BJ (cell line): ENCODE measurements at places on chromosomes 5 and 9.

DNA sequence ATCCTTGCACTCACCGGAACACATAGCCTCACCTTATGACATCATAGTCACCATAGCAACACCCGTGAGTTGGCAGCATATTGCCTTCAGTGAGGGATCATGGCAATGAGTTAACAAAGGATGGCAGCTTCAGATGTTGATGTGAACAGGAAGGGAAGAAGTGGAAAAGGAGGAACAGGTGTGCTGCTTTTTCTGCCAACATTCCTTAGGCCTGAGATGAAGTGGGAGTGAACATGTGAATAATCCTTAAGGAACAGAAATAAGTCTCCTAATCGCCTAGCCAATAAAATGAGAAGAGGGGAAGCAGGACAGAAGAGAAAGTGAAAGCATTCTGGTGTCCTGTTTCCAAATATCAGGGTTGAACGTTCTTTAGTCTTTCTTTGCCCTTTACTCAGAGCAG lies 360.0 kb downstream of the BRINP1 start:
- DNase-seq = no peak

DNA sequence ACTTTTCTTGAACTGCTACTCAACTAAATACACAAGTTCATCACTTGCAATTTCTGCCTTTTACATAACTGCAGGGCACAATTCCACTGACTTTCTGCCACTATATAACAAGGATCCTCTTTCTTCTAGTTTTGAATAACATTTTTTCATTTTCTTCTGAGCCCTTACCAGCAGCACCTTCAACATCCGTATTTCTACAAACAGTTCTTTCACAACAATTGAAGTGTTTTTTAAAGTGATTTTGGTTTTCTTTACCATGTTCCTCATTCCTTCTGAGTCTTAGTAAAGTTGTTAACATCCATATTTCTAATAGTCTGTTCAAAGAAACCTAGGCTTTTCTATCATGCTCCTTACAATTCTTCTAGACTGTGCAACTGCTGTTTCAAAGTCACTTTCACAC lies 127.2 kb upstream of the PITX1 start:
- no peak for DNase-seq

DNA sequence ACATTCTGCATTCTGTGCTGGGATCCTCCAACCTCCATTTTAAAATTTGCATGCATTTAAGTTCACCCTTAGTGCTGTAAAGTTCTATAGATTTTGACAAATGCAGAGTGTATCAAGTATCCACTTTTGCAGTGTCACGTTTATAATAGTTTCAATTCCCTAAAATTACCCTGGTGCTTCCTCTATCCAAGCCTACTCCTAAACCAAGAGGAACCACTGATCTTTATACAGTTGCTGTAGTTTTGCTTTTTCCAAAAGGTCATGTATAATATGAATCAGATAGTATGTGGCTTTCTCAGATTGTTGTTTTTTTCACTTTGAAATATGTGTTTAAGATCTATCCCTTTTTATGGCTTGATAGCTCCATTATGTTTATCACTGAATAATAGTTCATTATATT lies 468.4 kb upstream of the CDH6 start:
- DNase-seq = no peak

- DNase-seq = no peak
These were observed 82.6 kb downstream of the MRPS27 start for GRCh38 chr5:72237415-72237814.

DNA sequence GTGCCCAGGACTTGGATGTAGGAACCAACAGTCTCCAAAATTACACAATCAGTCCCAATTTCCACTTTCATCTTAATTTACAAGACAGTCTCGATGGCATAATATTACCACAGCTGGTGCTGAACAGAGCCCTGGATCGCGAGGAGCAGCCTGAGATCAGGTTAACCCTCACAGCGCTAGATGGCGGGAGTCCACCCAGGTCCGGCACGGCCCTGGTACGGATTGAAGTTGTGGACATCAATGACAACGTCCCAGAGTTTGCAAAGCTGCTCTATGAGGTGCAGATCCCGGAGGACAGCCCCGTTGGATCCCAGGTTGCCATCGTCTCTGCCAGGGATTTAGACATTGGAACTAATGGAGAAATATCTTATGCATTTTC lies 837 bp downstream of the PCDHB2 start:
- no peak for DNase-seq

DNA sequence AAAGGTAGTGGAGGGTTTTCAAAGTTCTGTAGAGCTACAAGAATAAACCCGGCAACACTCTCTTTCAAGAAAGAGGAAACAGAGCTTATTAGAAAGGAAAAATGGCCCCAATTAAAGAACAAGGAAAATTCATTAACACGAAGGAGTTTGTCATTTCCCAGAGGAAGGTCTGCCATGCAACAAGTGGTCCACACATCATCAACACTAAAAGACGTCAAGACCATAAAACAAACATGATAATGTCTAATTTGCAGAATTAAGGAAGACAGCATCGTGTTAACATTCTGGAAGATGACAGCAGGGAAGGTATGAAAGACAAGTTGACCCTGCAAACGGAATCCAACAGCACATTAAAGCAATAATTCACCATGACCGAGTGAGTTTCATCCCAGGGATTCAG lies 28.6 kb upstream of the NRARP start:
- DNase-seq = no peak

DNA sequence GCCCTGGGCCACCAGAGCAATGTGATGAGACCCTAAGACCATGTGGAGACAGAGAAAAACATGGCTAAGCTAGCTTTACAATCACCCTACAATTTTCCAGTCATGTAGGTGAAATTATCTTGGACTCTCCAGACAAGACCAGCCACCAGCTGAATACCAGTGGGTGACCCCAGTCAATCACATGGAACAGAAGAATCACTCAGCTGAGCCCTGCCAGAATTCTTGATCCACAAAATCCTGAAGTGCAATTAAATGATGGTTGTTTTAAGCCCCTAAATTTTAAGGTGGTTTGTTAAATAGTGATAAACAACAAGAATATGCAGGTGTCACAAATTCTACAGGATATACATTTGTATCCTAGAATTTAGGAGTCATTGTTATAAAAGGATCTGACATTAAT lies 69.5 kb upstream of the SMIM15 start:
- DNase-seq = no peak

- DNase-seq = no peak
These were observed 51.5 kb downstream of the RCL1 start for GRCh38 chr9:4844056-4844838.

DNA sequence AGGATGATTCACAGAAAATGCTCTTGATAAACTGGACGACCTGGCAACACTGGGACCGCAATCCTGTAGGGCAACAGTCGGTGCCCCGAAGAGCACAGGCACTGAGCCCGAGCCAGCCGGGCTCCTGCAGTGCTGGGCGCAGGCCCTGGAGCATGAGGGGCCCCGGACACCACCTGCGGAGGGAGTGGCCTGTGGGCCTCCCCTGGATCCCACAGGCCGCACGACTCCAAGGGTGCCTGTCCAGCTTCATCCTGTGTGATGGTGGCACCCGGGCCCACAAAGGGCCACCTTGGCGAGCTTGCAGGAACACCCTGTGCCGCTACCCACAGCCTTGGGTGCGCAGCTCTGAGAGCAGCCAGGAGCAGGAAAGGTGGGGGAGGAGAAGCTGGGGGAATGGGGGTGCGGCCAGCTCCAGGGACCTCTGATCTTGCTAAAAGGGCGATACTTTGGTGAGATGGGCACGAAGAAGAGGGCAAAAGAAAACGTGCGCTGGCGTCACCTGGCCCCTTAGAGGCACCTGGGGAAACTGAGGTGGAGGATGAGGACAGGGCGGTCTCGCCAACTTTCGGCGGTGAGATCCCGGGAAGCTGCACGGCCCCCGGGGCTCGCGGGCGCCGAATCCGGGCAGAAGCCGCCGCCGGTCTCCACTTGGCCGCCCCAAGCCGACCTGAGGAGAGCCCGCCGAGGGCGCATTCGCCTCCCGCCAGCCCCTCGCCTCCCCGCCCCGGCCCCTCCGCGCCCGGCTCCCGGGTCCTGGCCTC lies 722 bp downstream of the TBC1D9B start:
- DNase-seq = no peak

DNA sequence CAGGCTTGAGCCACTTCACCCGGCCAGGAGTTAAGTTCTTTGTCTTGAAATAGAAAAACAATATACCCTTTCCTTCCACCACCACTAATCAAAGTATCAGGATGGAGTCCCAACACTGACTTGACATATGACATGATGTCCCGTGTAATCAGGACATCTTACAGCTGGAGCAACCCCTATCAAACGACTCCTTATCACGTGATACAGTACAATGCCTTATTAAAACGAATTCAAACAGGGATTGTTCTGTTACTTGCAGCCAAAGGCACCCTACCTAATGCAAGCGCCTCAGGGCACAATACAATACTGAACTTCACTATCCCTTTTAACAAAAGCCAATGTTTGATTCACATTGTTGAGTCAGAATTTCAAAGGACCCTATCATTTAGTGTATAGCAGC lies 261.3 kb downstream of the SLIT3 start:
- no peak for DNase-seq

DNA sequence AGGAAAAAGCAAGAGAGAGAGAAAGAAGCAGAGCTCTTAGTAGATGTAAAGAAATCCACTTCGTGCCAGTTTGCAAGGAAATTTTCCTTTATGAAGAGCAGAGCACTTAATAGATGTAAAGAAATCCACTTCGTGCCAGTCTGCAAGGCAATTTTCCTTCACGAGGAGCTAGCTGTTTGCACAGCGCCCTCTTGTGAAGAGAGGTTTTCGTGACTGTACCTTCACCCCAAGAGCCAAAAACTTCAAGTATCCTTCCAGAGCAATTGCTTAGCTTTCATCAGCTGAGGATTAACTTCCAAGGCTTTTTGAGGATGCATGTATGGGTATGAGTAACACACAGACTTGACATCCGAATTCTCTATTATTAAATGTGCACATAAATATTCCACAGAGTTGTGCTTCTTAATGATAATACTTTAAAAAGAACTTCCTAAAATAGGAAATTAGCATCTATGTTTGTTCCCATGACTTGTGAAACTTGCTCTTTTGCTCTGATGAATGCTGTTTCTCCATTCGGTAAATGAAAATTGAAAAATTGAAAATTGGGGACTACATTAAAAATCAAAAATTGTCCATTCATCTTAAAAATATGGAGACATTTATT lies 525.6 kb downstream of the PDE4D start:
- DNase-seq = no peak

DNA sequence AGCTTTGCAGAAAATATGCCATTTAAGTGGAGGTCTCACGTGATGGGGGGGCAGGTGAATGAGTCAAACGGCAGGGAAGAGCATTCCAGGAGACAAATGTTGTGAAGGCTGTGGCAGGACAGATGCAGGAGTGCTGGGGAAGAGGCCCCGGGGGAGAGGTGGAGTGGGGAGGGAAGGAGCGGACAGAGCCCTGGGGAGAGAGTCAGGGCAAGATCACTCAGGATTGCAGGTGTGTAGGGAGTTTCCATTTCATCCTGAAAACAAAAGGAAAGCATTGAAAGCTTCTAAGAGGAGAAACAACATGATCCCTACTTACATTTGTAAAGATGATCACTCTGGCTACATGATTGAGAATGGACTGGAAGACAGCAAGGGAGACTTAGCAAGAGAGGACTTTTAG lies 323.3 kb downstream of the ASTN2 start:
- no peak for DNase-seq

GRCh38 chr5:60403343-60404006 lies 296.5 kb downstream of the DEPDC1B start:
- DNase-seq = no peak
